Spleen (tissue), 13 donors: ENCODE measurements at places on chromosomes 6 and 20. TPM values are rescaled to one million over a fixed set of nuclear protein-coding genes. Genes with fewer than 3 reads are reported as not detected.

DNA sequence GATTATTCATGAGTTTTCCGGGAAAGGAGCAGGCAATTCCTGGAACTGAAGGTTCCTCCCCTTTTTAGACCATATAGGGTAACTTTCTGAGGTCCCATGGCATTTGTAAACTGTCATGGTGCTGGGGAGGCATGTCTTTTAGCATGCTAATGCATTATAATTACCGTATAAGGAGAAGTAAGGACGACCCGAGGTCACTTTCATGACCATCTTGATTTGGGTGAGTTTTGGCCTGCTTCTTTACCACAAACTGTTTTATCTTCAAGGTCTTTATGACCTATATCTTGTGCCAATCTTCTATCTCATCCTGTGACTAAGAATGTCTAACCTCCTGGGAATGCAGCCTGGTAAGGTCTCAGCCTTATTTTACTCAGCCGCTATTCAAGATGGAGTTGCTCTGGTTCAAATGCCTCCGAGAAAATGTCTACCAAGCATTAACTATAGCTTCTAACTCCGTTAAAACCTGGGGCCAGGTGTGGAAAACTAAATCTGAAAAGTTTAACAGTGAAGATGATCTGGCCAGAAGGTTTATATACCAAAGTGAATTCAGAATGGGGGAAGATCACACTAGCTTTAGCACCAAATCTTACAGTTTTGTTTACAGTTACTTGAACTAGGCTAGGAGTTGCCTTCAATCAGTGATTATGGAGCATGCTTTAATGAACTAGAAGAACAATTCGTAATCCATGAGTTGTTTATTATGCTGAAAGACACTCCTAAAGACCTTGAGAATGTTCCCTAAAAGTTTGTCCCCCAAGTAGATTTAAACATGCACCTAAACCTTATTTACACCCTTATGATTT lies 80.0 kb upstream of the TOP1 start:
- H3K27me3 ChIP-seq: no peaks in the 10 kb centered on the region
- no peaks in the 10 kb centered on the region for H3K36me3 ChIP-seq
- DNase-seq: no peak
- H3K4me1 ChIP-seq: no peaks in the 10 kb centered on the region
- no peak overlapping the region for H3K27ac ChIP-seq
- no peak overlapping the region for H3K4me3 ChIP-seq

- no peaks in the 10 kb centered on the region for H3K36me3 ChIP-seq
- no peak overlapping the region for H3K4me3 ChIP-seq
- H3K4me1 ChIP-seq: no peaks in the 10 kb centered on the region
- H3K27me3 ChIP-seq: no peaks in the 10 kb centered on the region
Measured at GRCh38 chr20:1291191-1291741, 25.2 kb downstream of the SNPH start.

- H3K27ac ChIP-seq: no peak overlapping the region
- no peaks in the 10 kb centered on the region for H3K36me3 ChIP-seq
- no peak overlapping the region for H3K4me3 ChIP-seq
- H3K27me3 ChIP-seq: no peaks in the 10 kb centered on the region
- H3K4me1 ChIP-seq: peaks cover 15% of the 10 kb centered on the region
Measured at GRCh38 chr20:32352121-32352720, 5.9 kb upstream of the ASXL1 start.

DNA sequence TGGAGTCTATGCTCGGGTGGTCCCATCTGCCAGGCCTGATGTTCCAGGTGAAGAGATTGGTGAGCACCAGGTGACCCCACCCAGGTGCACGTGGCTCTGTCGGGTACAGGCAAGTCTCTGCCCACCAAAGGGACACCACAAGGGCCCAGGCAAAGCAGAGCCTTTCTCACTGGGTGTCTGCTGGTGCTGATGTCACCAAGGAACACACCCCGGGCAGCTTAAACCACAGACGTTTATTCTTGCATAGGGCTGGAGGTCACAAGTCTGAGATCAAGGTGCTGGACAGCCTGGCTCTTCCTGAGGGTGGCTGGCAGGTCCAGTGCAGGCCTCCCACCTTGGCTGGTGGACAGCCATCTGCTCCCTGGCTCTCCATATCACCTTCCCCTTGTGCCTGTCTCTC lies 100.7 kb upstream of the CD93 start:
- no peaks in the 10 kb centered on the region for H3K4me1 ChIP-seq
- peaks cover 16% of the 10 kb centered on the region for H3K27me3 ChIP-seq
- H3K27ac ChIP-seq: no peak overlapping the region
- DNase-seq: peak; percentile 62
- H3K4me3 ChIP-seq: no peak overlapping the region

PPP1R16B gene
- 48.3 TPM for total RNA-seq
